Thyroid gland (tissue), 4 donors: ENCODE measurements at places on chromosomes 4 and X. TPM values are rescaled to one million over a fixed set of nuclear protein-coding genes. Genes with fewer than 3 reads are reported as not detected.

The DOK7 gene
- 0.78 TPM for total RNA-seq

The EVC2 gene
- total RNA-seq = 24.5 TPM

The GSX2 gene
- total RNA-seq = not detected

The SLC9B1 gene
- 1.1 TPM for total RNA-seq

GRCh38 chr4:190020790-190021717, 6.0 kb downstream of the FRG2 start:
- no peak overlapping the region for H3K27ac ChIP-seq
- peak; percentile 74 for DNase-seq
- H3K27me3 ChIP-seq = peaks cover 6% of the 10 kb centered on the region
- peaks cover 7% of the 10 kb centered on the region for H3K4me1 ChIP-seq

- no peak overlapping the region for H3K4me3 ChIP-seq
- H3K27ac ChIP-seq = no peak overlapping the region
- no peak for DNase-seq
- no peaks in the 10 kb centered on the region for H3K36me3 ChIP-seq
Measured at GRCh38 chr4:165027762-165028402, 3.9 kb upstream of the TRIM60 start.

DNA sequence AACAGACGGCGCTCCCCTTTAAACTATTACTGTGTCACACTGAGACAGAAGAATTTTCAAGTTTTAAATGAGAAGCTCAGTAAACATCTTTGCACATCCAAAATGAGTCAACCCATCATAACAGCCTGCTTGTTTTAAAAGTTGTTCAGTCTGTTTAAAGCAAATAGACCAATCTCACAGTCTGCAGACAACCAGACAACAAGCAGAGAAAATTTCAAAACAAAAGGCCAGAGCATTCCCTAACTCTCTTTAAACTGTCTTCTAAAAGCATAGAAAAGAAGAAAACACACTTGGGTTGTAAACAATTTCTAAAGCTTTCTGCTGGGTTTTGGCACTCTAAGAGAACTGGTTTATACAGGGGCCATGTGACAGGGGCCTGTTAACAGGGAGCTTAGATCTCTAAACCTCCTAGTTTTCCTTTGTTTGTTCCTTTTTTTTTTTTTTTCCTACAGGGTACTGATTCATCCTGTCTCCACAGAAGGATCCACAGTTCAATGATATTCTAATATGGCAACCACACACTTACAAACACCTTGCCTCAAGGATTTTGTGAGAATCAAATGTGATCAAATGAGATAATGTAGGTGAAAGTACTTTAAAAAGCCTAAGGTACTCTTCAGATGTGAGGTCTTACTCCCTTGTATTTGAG, 100.8 kb upstream of the MAML3 start:
- H3K4me1 ChIP-seq = peaks cover 23% of the 10 kb centered on the region
- no peaks in the 10 kb centered on the region for H3K36me3 ChIP-seq
- no peak overlapping the region for H3K27ac ChIP-seq
- H3K4me3 ChIP-seq = no peak overlapping the region
- H3K27me3 ChIP-seq = no peaks in the 10 kb centered on the region

DNA sequence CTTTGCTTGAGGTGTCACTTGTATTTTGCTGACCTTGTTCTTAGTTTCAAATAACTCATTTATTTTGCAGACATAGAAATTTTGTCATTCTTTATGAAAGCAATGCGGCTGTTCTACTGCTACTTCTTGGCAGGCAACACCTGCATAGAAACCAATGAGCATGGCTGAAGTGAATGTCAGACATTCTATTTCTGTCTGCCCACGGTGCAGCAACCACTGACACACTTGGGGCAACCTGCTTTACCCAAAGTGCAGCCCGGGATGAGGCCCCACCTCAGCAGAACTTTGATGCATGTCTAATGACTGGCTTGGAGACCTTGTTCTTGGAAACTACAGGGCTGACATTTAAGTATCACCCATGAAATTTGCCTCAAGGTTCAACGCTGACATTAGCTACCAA, 93.6 kb downstream of the RBM47 start:
- no peaks in the 10 kb centered on the region for H3K27me3 ChIP-seq
- no peak for DNase-seq
- H3K4me1 ChIP-seq = peaks cover 19% of the 10 kb centered on the region
- H3K36me3 ChIP-seq = no peaks in the 10 kb centered on the region
- H3K27ac ChIP-seq = peak overlapping the region; percentile 83

DNA sequence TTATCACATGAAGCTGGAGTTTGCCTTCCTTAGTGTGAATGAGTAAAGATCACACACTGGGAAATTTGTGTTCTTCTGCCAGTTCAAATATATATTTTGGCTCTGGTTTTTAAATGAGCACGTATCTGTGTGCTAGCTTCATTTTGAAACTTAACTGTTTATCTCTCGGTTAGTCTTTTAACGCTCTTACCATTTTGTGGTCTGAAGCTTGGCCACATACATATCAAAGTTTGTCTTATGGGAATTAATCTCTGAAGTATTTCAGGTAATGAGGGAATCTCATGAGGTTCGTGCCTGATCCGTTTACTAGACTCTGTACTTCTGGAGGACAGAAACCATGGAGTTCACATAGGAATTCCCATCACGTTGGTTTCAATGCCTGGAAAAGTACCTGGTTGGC, 13.8 kb downstream of the ATP10D start:
- no peak overlapping the region for H3K4me3 ChIP-seq
- no peaks in the 10 kb centered on the region for H3K27me3 ChIP-seq
- H3K4me1 ChIP-seq = peaks cover 4% of the 10 kb centered on the region
- no peak overlapping the region for H3K27ac ChIP-seq
- no peak for DNase-seq

DNA sequence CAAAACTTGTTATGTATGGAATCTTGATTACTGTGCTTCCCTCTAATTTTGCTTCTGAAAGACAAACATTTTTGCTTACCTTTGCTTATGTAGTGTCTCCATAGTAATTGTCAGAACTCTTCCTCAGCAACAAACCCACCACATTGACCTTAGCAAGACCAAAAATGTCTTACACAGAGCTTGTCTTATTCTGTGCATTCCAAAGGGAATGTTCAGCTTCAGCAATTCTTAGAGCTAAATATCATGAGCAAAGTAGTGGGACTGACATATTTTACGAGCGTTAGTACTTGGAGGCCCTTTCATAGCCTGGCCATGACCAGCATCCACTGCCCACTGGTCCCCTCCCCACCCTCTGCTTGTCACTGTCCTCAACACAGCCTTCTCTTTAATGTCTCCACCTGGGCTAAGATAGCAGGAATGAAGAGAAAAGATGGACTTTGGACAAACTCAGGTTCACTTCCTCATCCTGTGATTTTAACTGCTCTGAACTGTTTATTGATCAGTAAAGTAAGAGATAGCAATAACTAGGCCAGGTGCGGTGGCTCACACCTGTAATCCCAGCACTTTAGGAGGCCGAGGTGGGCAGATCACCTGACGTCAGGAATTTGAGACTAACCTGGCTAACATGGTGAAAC, 15.5 kb upstream of the SH3D19 start:
- H3K36me3 ChIP-seq = no peaks in the 10 kb centered on the region
- H3K27me3 ChIP-seq = no peaks in the 10 kb centered on the region
- no peak overlapping the region for H3K27ac ChIP-seq
- no peak for DNase-seq

GRCh38 chrX:452598-452997, 65.9 kb upstream of the PPP2R3B start:
- DNase-seq = no peak
- no peaks in the 10 kb centered on the region for H3K36me3 ChIP-seq
- no peaks in the 10 kb centered on the region for H3K27me3 ChIP-seq
- no peak overlapping the region for H3K27ac ChIP-seq
- H3K4me1 ChIP-seq = no peaks in the 10 kb centered on the region
- H3K4me3 ChIP-seq = no peak overlapping the region

DNA sequence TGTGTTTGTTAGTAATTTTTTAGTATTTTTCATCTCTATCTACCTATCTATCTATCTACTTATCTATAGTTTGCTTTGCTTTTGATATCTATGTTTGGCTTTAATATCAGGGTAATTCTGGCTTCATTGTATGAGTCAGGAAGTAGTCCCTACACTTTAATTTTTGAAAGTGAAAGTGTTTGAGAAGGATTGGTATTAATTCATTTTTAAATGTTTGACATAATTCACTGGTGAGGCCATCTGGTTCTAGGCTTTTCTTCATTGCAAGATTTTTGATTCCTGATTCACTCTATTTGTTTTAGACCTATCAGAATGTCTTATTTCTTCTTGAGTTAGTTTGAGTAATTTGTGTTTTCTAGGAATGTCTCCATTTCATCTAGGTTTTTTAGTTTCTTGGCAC, 20.2 kb upstream of the TCP11X2 start:
- no peak for DNase-seq
- no peaks in the 10 kb centered on the region for H3K27me3 ChIP-seq
- H3K36me3 ChIP-seq = no peaks in the 10 kb centered on the region
- H3K4me3 ChIP-seq = no peak overlapping the region

- H3K36me3 ChIP-seq = no peaks in the 10 kb centered on the region
- no peak overlapping the region for H3K27ac ChIP-seq
- H3K27me3 ChIP-seq = no peaks in the 10 kb centered on the region
- no peak overlapping the region for H3K4me3 ChIP-seq
Measured at GRCh38 chrX:77658886-77659285, 127.1 kb downstream of the ATRX start.

GRCh38 chr4:1543561-1543960, 137.3 kb upstream of the NKX1-1 start:
- peaks cover 3% of the 10 kb centered on the region for H3K4me1 ChIP-seq
- DNase-seq = no peak
- no peak overlapping the region for H3K4me3 ChIP-seq
- H3K36me3 ChIP-seq = no peaks in the 10 kb centered on the region
- no peak overlapping the region for H3K27ac ChIP-seq

DNA sequence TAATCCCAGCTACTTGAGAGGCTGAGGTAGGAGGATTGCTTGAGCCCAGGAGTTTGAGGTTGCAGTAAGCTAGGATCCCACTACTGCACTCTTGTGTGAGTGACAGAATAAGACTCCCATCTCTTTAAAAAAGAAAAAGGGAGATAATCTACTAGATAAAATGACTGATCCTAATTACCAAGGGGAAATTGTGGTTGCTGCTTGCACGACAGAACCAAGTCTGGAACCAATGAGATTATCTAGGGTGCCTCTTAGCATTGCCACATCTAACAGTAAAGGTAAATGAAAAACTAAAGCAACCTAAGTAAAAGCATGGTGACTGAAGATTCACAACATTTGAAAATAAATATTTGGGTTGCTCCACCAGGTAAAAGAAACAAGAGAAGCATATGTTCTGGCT, 185.1 kb downstream of the PDHA2 start:
- no peaks in the 10 kb centered on the region for H3K4me1 ChIP-seq
- no peaks in the 10 kb centered on the region for H3K36me3 ChIP-seq
- H3K27me3 ChIP-seq = no peaks in the 10 kb centered on the region
- H3K4me3 ChIP-seq = no peak overlapping the region

GRCh38 chr4:10587697-10588096, 96.9 kb downstream of the CLNK start:
- no peaks in the 10 kb centered on the region for H3K36me3 ChIP-seq
- H3K27me3 ChIP-seq = no peaks in the 10 kb centered on the region
- DNase-seq = no peak
- no peak overlapping the region for H3K27ac ChIP-seq

DNA sequence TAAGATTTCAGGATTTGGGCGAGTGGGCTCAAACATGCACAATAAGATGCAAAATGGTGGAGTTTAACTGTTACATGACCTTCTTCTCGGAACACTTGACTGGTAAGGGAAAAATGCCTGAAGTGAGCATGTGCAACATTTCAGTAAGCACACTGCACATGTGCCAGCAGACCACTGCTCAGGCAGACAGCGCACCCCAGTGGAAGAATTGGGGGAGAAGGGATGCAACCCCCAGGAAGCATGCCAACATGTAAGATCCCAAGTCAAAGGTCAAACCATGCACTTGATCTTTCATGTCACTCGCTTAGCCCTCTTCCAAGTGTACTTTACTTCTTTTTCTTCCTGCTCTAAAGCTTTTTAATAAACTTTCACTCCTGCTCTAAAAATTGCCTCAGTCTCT, 256.3 kb downstream of the CENPC start:
- H3K4me1 ChIP-seq = no peaks in the 10 kb centered on the region
- no peak overlapping the region for H3K4me3 ChIP-seq
- H3K27ac ChIP-seq = no peak overlapping the region
- H3K27me3 ChIP-seq = no peaks in the 10 kb centered on the region
- no peaks in the 10 kb centered on the region for H3K36me3 ChIP-seq
- no peak for DNase-seq
